T follicular helper cell (primary cell): ENCODE measurements at places on chromosomes 1 and 21.

DNA sequence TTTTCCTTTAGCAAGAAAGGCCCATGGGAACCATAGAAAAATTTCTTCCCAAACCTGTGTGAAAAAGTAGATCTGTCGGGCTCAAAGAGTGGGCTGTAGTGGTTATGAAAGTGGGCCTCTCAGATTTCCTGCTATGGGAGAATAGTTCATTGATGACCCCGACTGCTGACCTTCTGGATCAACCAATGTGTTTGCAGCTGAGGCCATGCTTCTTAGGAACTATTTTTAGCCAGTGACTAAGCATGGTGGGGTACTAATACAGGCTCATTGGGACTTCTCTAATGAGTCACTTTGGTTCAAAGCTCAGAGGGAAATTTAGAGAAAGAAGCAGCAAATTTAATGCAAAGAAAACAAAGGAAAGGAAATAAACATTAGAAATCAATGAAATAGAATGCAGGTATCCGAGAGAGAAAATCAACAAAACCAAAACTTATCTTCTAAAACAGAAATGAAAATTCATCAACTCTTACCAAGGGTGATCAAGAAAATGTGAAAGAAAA, 12.6 kb upstream of the PSMA5 start:
- DNase-seq, result no peak

GRCh38 chr1:18174037-18174436, 66.4 kb downstream of the IGSF21 start:
- no peak for DNase-seq

DNA sequence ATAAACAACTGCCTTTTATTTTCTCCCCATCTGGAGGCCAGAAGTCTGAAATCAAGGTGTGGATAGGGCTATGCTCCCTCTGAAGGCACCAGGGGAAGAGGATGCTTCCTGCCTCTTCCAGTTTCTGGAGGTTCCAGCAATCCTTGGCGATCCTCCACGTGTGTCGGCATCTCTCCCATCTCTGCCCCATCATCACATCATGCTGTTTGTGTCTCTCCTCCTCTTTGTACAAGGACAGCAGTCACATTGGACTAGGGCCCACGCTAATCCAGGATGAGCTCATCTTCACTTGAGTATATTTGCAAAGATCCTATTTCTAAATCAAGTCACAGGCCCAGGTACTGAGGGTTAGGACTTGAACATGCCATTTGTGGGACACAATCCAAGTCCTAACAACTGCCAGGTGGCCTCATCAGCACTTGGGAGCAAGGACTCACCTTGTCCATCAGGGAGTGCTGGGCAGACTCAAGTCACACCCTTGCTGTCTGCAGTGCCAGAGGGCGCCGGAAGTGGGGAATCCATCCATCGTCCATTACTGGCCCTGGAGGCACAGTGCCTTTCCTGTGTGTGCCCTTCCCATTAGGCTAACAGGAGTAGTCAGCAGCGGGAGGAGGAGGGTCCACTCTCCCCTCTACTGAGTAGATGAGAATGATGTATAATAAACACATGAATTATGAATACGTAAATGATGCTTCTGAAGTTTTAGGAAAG, 185.4 kb upstream of the AJAP1 start:
- no peak for DNase-seq

GRCh38 chr1:36775716-36776115, 258.6 kb downstream of the GRIK3 start:
- DNase-seq, result no peak

DNA sequence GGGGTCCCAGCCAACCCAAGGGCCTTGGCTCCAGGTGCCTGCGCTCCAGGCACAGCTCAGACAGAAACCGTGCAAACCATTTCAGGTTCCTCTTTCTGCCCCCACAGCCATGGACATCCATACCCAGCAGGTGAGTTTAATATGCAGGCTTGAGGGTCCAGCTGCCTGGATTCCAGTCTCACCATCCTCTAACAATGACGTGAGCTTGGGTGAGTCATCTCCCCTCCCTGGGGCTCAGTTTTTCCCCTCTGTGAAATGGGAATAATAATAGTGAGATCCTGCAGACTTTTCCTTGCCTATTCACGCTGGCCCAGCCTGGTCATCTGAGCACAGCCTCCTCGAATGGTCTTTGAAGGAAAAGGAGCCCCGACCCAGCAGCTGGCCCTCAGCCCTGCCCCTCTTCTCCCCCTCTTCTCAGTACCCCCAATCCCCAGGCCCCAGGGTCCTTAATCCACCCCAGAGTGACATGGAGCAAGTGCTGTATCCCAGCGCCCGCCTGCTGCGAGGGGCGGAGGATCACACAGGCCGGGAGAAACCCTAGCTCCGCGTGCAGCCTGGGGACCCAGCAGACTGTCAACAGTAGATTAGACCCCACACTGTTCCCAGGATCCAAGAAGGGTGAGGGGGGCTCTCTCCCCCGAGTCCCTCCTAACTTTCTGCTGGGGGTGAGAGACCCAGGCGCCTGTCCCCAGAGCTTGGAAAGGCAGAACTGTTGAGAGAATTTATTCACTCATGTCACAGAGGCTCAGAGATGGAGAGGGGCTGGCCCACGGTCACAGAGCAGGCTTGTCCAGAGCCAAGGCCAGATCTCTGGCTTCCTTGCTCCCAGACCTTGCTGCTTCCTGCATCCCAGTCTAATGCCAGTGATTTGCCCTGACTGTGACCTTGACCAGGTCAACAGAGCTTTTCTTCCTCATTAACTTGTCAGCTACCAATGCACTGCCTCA, 49.2 kb downstream of the TAS1R2 start:
- DNase-seq, result no peak

DNA sequence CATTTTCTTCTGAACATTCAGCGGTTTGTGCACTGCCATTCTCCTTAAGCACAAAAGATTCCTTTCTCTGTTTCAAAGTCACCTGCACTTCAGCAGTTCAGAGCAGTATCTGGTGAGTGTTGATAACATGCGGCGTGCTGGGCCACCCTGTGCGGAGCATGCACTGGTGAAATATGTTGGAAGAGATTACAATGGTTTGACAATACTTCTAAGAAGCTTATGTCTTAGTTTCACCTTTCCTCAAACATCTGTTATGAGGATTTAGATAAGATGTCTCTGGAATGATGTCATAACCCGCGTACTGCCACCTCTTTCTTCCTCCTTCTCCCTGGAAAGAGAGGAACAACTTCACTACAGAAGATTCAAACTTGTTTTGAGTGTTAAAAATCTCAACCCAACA, 650.3 kb downstream of the AJAP1 start:
- DNase-seq, result no peak

DNA sequence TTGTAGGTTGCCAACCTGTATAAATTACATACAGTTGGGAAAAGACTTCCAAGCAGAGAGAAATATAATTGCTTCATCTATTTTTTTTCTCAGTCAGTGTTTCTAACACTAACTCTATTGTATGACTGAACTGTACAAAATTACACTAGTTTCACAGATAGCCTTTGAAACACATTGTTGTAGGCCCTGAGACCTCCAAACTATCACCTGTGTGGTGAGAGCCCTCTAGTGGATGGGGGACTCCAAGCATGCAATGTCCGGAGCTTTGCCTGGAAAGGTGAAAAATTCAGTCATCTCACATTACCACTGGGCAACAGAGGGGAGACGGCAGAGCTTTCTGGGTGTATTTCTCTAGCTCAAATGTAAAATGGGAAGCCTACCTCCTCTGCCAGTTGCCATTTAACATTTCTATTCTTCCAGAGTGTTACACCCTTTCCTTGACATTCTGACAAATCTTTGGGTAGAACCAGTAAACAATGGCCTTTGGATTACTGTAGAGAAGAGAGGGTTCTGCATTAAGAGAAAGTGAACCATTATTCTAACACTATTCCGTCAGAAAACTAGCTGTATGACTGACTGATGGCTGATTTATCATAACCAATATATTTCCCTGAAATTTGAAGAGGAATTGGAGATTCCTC, 212.2 kb downstream of the LYPLAL1 start:
- DNase-seq, result no peak

DNA sequence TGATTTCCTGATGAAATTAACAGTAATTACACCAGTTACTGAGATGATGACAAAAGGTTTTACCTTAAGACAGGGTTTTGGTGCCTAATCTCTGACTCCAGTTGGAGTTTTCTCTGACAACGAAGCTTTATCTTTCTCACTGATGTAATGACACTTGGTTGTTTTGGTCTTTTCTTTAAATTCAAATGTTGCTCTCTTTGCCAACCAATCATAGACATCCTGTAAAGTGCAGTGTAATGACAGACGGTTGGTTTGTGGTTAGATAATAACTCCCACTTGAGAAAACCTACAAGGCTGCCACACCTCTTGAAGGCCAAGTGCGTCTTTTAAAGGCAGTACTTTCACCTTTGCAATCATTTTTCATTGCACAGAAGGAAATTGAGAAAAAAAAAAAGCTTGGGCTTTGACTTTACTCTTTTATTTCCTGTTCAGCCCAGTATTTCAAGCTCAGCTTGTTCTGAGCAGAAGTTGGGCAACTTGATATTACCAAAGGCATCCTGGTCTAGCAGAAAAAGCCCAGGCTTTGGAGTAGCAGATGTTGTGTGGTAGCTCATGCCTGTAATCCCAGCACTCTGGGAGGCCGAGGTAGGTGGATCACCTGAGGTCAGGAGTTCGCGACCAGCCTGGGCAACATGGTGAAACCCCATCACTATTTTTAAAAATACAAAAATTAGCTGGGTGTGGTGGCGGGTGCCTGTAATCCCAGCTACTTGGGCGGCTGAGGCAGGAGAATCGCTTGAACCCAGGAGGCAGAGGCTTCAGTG, 14.9 kb downstream of the PDIK1L start:
- DNase-seq, result peak; percentile 54

GRCh38 chr21:39313042-39313570, 326 bp downstream of the BRWD1 start:
- DNase-seq, result peak; percentile 21

DNA sequence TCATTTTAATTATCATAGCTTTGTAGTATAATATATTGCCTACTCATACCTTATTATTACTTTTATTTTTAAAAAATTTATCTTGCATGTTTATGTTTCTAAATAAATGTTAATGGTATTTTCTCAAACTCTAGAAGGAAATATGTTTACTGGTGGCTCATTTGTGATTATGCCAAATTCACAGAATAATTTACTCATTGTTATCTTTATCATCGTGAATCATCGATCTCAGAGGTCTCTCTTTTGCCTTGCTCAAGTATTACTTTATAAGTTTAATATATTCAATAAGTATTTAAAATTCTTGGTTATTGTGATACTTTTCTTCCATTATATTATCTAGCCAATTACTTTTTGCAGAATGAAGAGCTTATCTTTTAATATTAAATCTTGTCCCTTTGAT, 836.7 kb upstream of the ADAMTS5 start:
- no peak for DNase-seq

- no peak for DNase-seq
These were observed 66.4 kb upstream of the STUM start for GRCh38 chr1:226482196-226482595.

DNA sequence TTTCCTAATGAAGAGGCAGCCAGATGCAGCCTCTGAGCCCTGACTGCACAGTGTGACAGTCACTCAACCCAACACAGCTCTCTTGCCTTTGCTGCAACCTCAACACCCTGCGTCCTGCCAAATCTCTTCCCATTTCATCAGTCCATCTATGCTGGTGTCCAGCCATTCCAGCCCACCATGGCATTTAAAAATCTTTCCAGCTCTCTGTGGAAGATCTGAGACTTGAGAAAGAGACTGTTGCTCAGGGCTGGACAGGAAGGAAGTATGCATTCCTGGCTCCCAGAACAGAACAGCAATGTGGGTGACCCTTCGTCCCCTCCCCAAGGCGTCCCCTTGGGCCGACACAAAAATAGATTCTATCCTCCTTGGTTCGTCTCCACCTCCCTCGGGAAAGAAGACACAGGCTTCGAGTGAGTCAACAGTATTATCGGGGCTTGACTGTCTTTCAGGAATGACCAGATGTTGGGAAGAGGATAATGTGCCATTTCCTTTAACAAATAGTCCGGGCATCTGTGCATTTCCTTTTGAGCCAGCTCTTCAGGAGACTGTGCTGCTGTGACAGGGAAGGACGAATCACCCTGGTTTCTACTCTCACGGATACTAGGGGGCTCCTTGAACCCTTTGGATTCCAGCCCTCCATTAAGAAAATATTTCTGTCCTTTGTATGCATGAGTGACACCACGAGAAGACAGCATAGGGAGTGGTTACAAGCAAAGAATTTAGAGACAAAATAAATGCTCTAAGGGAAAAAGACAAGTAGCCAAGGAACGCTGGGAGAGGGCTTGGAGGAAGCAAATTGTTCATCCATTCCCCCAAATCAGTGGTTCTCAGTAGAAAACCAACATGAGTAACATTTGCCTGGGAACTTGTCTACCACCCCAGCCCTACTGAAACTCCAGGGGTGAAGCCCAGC, 111.4 kb upstream of the CDC42BPA start:
- no peak for DNase-seq

DNA sequence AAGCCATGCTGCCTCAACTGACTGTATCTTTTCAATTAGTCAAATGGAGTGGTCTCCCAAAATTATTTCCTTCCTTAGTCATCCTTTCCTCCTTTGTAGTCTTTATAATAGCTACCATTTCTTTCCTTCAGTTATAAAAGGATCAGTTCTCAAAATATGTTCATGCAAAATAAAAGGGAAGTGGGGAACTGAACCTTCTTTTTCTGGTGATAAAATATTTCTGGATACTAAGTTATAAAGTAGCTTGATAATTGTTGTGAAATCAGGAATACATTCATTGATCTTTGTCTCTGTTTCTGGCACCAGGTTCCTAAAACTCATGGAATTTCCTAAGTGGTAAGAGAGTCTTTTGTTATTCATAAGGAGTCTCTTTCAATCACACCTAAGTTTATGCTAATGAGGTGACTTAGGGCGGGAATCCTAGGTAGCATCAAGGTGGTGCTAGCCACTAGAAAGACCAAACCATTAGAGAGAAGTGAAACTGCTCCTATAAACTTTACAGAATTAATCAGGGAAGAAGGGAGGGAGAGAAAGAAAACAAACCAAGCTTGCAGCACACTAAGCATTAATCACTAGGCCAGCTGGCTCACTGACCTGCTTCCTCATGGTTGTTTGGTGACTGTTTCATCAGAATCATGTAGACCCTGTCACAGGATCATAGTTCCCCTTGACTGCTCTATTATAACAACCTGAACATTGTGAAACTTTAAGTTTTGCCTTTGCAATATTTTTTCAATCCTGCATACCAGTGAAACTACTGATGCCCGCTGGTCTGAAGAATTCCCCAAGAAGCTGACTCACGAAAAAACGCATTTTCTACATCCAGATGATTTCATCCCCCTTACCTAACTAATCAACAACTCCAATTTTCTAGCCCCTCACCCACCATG, 161.6 kb upstream of the PTBP2 start:
- no peak for DNase-seq

- DNase-seq, result no peak
These were observed 27.6 kb downstream of the NMNAT2 start for GRCh38 chr1:183390561-183390960.

DNA sequence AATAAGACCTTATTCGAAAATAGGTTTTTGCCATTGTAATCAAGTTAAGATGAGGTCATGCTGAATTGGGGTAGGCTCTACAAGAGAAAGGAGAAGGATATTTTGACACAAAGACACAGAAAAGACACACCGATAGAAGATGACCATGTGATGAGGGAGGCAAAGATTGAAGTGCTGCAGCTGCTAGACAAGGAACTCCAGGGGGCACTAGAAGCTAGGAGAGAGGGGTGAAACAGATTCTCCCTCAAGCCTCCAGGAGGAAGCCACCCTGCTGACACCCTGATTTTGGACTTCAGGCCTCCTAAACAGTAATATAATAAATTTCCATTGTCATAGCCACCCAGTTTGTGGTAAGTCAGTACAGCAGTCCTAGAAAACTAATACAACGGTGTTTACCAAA, 506.8 kb upstream of the CAMK1G start:
- DNase-seq, result no peak

- no peak for DNase-seq
These were observed 30.0 kb downstream of the BATF3 start for GRCh38 chr1:212669600-212669999.

GRCh38 chr1:59176471-59176870, 120.4 kb upstream of the FGGY start:
- DNase-seq, result no peak
